ENCODE measurements at places on chromosomes 3 and 15.

DNA sequence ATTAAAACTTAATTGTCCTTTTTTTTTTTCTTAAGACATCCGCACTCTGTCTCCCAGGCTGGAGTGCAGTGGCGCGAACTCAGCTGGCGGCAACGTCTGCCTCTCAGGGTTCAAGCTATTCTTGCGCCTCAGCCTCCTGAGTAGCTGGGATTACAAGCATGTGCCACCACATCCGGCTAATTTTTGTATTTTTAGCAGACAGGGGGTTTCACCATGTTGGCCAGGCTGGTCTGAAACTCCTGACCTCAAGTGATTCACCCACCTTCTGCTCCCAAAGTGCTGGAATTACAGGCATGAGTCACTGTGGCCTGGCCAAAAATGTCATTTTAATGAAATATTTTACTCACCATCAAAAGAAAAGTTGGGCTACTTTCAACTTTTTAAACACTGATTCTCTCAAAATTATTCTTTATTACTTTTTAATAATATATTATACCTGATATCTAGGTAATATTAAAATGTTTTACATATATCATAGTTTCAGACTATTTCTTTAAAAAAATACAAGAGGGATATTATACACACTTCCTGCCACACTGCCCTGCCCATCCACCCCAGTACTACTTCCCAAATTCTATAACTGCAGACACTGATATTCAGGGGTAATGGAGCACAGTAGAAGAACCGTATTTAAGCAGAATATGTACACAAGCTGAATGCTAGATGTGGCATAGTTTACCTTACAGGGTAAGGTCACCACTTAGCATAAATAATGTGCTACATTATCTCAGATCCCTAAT lies 723.9 kb upstream of the ZNF385D start:
- no peak for DNase-seq

- peak; percentile 96 for DNase-seq
Observed at GRCh38 chr3:149339931-149340309, 6.5 kb upstream of the TM4SF18 start.

- DNase-seq, result no peak
Observed at GRCh38 chr3:178474526-178474925, 61.7 kb upstream of the KCNMB2 start.

- no peak for DNase-seq
Observed at GRCh38 chr3:140842984-140843649, 98.5 kb upstream of the SLC25A36 start.

DNA sequence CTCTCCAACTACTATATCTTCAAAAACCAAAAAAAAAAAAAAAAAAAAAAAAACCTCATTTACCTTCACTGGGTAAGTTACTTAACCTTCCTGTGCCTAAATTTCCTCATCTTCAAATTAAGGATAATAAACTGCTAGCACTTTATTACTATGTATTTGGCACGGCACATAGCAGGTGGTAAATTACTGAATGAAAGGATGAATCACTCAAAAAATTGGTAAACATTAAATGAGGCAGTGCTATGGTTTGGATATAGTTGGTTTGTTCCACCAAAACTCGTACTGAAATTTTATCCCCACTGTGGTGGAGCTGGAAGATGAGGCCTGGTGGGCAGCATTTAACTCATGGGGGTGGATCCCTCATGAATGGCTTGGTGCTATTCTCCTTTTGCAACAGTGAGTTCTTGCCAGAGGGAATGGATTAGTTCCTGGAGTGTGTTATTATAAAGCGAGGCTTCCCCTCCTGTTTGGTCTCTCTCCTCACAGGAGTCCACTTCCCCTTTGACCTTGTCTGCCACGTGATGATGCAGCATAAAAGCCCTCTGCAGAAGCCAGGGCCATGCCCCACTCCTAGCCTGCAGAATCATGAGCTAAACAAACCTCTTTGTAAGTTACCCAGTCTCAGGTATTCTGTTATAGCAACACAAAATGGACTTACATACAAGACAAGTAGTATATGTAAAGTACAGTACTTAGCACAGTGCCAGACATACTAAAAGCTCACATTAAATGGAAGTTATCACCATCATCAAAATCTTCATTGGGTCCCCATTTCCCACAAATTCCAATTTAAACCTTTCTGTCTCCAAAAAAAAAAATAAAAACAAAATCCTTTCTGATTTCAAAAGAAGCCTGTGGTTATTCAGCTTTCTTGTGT lies 20.6 kb downstream of the DCUN1D1 start:
- DNase-seq, result no peak

GRCh38 chr3:73540969-73541740 lies 83.6 kb downstream of the PDZRN3 start:
- peak; percentile 72 for DNase-seq

GRCh38 chr3:53989451-53989850 lies 97.8 kb upstream of the SELENOK start:
- DNase-seq, result no peak

- DNase-seq, result no peak
Observed at GRCh38 chr15:62360332-62361097, 195.4 kb upstream of the C2CD4B start.

- no peak for DNase-seq
Observed at GRCh38 chr3:45933591-45933990, 9.7 kb upstream of the CXCR6 start.

GRCh38 chr3:2579206-2579605 lies 480.5 kb downstream of the CNTN4 start:
- DNase-seq, result no peak

- no peak for DNase-seq
Observed at GRCh38 chr15:72858205-72858604, 74.6 kb upstream of the ADPGK start.

GRCh38 chr15:57589754-57590153 lies 1.9 kb upstream of the MYZAP start:
- DNase-seq, result no peak

GRCh38 chr3:149377408-149378364 lies at the start of gene TM4SF1:
TSS of gene TM4SF1 (minus strand) at chr3:149377649. CDS start at chr3:149377547, 102 bp downstream.
- peak; percentile 99 for DNase-seq

DNA sequence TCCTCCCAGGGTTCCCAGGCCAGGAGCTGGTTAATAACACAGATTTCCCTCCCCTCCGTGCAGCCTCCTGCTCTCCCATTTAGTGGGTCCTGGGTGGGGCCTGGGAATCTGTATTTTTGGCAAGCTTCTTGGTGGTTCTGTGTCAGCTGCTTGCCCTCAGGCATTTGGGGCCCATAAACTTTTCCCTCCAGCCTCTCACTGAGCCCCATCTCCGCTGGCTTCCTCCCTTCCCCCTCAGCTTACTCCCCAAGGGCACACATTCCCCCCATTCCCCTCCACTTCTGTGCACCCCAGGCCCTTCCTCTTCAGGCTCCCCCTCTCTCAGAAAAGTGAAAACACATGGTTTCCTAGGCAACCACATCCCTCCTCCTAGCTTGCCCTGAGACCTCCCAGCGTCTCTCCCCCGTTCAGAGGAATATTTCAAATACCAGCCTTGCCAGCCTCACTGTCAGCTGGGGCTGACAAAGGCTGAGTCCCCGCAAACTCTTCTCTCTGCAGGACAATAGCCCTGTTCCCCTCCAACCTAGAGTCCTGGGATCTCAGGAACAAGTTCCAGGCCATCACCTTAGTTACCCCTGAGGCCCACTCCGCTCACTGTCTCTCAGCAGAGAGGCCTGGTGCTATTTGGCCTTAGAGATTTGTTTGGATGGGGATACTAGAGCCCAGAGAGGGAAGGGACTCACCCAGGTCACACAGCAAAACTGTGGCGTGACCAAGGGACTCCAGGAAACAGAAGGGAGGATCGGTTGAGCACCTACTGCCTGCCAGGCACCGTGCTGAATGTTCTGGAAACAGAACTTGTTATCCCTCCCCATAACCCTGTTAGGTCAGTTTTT lies 44.6 kb upstream of the SMAD6 start:
- no peak for DNase-seq

GRCh38 chr3:79872483-79872882 lies 104.7 kb upstream of the ROBO1 start:
- DNase-seq, result peak; percentile 10

GRCh38 chr3:14357463-14357862 lies 44.9 kb upstream of the SLC6A6 start:
- DNase-seq, result no peak

GRCh38 chr3:186260726-186261125 lies 101.3 kb downstream of the DGKG start:
- no peak for DNase-seq

DNA sequence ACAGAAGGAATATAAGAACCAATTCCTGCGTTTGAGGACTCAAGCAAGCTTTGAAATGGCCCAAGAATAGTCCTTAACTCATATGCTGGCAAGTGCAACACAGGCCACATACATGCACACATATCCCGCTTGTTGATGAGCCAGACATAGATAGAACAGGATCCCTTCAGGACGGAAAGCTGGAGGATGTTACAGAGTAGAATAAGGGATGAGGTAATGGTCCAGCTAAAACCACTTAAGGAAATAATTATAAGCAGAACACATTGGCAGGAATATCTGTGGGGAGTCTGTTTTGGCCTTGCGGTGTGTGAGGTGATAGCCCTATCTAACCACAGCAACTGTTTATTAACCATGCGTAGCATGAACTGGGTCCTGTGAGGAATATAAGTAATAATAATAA lies 25.0 kb downstream of the SCG3 start:
- no peak for DNase-seq

DNA sequence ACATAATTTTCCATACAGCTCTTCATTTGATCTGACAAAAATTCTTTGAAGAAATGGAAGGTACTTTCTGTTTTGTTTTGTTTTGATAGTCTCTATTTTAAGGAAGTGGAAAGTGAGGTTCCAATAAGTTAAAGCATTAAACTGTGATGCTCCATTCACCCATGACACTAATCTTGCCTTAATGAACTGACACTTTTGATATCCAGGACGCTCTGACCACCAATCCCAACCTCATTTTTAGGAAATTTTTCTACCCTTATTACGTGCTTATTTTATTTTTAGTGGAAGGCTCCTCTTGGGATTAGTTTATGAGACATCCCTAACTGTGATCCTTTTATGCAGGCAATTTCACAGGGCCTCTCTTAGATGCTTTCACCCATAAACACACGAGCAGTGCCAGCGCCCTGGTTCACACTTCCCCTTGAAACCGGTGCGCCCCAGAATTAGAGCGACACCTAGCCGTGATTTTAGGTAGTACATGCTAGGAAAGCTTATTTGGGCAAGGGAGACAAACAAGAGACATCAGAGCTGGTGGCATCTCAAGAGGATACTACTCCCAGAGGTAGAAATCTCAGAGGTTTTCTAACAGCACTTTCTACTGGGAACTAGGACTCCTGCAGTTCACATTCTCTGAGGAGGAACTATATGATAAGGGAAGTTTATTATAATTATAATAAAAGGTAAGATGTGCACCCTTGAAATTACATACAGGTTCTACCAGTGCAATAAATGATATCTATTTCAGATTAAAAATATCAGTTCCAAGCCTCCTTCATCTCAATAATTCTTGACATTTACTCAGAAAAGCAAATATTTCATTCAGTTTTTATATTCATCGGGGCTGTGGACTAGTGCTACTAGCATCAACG lies 173.9 kb downstream of the SLC9A9 start:
- DNase-seq, result peak; percentile 64

GRCh38 chr15:51856714-51857380 lies 27.4 kb downstream of the TMOD3 start:
- DNase-seq, result no peak

DNA sequence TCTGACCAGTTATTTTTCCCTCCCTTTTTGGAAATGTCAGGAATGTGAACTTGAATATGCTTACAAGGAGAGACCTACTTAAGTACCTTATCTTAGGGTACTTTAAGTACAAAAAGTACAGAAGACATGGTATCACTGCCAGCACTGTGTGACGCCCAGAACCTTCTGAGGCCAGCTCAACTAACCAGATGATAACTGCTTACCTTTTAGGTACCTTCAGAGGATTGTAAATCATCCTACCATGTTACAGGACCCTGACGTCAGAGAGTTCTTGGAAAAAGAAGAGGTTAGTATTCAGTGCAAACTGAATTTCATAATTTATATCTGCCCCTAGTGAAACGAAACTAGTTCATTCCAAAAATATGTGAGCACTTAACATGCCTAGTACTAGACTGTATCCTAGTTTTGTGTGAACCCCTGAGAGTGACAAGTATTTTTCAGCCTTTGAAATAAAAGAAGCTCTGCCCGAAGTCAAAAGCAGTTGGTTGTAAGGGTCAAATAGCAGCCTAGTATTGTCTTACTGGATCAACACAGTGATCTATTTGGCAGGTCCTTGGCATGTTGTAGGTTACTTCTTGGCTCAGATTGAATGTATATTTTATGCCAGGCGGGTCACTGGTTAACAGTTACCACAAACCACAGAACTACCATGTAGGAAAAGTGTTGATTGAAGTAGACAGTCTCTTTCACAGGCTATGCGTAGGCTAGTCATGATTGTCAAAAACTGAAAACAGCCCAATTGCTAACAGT lies 23.8 kb upstream of the SNX22 start:
- DNase-seq, result no peak

GRCh38 chr3:82791241-82791640 lies 1029.8 kb upstream of the GBE1 start:
- DNase-seq, result no peak
